ENCODE measurements at places on chromosomes 3 and 15.

GRCh38 chr3:43923104-43923882 lies 232.6 kb downstream of the ABHD5 start:
- peak; percentile 29 for DNase-seq

GRCh38 chr3:190173426-190173825 lies 52.7 kb upstream of the P3H2 start:
- DNase-seq: no peak

DNA sequence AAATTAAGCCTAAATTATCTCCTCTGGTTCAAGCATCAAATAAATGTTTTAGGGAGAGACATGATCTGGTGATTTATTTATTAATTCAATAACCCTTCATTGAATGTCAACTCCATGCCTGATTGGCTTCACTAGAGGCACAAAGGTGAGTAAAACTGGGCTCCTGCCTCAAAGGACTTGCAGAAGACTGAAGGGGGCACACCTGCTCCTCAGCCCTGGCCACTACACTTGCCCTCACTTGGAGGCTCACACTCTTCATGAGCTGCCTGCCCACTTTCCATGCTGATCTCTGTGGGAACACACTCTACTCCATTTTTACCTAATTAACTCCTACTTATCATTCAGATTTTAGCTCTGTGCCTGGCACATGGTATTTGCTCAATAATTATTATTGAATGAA lies 84.4 kb upstream of the KCNMB2 start:
- DNase-seq: no peak

DNA sequence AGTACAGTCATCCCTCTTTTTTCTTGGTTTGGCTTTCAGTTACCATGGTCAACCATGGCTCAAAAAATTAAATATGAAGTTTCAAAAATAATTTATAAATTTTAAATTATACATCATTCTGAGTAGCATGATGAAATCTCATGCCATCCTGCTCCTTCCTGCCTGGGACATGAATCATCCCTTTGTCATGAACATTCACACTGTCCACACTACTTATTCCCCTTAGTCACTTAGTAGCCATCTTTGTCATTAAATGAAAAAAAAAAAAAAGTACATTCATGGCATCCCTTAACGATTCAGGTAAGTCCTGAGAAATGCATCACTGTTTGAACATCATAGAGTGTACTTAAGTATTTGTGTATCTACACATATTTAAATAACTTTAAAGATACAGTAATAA lies 1046.3 kb downstream of the ROBO2 start:
- DNase-seq: no peak

GRCh38 chr3:77535116-77535515 lies 495.2 kb downstream of the ROBO2 start:
- no peak for DNase-seq

GRCh38 chr15:98734466-98735199 lies 86.3 kb downstream of the IGF1R start:
- no peak for DNase-seq
